HAP-1 (cell line): ENCODE measurements at places on chromosomes 12 and 14.

GRCh38 chr12:87086118-87086891, 830.1 kb upstream of the MGAT4C start:
- DNase-seq = no peak

DNA sequence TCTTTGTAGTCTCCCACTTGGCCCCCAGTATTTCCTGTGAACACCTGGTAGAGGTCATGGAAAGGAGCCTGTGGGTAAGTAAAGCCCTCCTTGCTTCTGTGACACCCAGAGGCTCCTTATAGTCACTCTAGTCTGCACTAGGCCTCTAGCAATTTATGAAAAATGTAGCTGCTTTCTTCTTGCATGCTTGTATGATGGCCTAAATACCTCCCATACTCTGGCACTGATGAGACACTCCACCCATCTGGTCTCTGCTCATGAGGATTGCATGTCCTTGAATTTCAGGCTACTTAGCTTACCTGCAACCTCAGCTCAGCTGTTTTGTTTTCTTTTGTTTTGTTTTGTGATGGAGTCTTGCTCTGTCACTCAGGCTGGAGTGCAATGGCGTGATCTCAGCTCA, 4.6 kb upstream of the A2ML1 start:
- DNase-seq = no peak

DNA sequence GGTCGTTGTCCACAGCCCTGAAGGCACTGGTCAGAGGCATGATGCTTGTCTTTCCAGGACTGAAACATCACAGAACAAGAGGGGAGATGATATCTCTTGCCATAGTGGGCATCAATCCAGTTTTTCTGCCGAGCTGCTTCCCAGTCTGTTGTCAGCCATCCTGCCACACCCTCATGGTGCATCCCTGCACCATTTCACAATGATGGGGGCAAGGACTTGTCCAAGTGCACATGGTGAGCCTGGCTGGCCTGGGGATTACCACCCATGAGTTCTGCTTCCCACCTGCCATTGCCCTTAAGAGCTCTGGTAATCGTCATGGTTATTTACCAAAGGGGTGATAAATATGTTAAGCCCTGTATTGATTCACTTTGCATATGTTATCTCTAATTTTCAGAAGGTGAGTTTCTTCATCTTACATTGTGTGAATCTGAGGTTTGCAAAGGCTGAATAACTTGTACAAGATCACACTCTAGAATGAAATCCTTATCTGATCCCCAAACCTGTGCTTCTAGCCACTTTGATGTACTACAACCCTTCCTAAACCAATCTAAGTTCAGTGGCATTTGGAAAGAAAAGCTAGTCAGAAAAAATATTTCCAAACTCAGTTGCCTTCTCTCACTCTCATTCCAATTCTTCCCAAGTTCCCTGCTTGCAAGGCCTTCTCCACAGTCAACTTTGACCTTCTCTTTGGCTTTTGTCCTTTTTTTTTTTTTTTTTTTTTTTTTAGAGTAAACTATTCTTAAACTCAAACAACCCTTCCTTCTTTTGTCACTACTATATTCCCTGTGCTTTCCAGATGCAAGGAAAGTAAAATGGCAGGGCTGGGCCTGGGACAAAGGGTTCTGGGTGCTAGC, 2.3 kb downstream of the AVIL start:
- no peak for DNase-seq

GRCh38 chr12:49969027-49969426, 3.7 kb upstream of the AQP6 start:
- DNase-seq = no peak

- no peak for DNase-seq
Measured at GRCh38 chr14:34424488-34424887, 37.6 kb downstream of the SPTSSA start.

DNA sequence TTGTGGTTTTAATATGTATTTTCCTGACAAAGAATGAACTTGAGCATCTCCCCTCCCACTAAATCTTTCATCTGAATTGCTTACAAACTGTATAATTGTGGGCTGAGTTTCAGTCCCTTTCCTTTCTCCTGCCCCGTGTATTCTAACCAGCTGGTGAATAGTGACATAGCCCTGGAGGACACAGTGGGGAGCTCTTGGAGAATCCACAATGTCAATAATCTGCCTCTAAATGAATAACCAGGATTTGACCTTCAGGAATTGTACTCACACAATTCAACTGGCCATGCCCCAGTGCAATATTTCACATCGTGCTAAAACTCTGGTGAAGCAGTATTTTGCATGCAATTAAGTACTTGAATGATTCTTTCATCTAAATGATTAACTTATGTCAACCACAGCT, 177.2 kb downstream of the C12orf42 start:
- DNase-seq = no peak

- DNase-seq = peak; percentile 67
Measured at GRCh38 chr12:106226884-106227640, 20.8 kb downstream of the CKAP4 start.

GRCh38 chr12:49838973-49839633, 3.8 kb downstream of the BCDIN3D start:
- DNase-seq = peak; percentile 65

GRCh38 chr12:111430433-111431353, 25.0 kb downstream of the SH2B3 start:
- no peak for DNase-seq

GRCh38 chr14:74492776-74493342, at the start of gene NPC2:
Gene NPC2, minus strand, starts transcription at chr14:74493305. Its CDS starts 31 bp downstream, at chr14:74493274.
- no peak for DNase-seq

DNA sequence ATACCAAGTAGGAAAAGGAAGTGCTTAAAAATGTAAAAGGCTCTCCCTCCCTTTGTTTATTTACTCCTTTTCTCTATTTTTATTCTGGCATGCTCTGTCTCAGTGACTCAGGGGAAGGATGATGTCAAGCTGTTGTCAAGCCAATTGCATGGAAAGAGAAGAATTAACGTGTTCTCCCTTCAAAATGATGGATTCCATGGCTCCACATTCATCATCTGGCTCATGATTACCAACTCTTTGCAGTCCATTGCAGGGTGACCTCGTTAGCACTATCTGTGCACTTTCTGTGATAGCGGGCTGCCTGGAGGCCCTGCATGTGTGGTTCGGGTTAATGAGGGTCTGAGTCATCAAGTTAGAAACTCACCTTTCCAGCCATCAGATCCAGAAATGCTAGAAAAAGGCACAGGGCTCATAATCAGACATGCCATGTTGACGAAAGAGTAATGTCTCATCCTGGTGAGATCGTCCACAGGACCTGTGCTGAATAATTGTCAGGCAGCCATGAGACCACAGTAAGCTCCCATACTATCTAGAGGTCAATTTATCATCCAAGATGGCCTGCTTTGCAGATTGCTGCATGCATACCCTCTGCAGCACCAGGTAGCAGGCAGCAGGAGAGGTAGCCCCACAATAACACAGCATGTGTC, 79.2 kb upstream of the BTG1 start:
- DNase-seq = no peak

DNA sequence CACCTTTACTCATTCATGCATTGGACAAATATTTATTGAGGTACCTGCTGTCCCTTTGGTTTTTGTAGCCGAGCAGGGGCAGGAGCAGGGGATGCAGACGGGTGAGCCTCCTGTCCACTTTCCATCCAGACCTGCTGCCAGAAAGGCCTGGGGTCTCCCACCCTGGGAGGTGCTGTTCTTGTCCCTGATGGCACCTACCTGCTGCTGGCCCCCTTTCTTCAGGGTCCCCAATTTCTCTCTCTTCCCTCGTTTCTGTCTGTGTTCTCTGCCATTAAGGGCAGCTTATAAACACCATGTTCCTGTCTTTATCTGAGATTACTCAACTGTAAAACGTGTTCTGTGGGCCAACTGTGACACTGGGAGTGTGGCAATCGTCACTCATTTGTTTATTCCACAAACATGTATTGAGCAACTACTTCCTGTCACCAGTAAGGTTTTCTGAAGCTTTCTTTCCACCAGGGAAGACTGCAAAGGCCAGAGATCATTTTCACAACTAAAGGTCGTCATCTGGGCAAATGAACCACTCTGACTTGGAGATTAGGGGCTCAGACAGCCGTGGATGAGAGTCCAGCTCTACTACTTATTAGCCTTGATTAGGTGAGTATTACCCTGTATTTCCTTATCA, at the start of gene HAL:
Gene HAL, minus strand, starts transcription at position 311 of the 625 bp plus-strand sequence. CDS start 434 bp downstream, outside the sequence.
- DNase-seq = no peak

- no peak for DNase-seq
Measured at GRCh38 chr14:51789114-51789513, 71.3 kb upstream of the GNG2 start.

GRCh38 chr12:75825686-75826085, 205.9 kb downstream of the PHLDA1 start:
- DNase-seq = no peak

DNA sequence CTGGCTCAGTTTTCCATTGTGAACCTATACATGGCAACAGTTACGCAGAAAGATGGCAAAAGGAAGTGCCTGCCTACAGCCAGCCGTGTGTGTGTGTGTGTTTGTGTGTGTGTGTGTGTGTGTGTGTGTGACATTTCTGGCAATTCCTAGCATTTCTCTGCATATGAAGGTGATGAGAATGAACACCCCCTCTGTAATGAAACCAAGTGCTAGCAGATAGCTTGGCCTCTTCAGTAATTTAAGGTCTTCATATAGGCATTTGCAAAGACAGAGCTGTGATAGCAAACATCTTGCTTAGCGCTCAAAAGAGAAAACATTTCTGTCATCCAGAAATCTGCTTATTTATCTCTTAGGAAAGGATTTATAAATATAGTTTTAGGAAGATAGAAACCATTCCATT, 389.1 kb downstream of the AACS start:
- DNase-seq = no peak

DNA sequence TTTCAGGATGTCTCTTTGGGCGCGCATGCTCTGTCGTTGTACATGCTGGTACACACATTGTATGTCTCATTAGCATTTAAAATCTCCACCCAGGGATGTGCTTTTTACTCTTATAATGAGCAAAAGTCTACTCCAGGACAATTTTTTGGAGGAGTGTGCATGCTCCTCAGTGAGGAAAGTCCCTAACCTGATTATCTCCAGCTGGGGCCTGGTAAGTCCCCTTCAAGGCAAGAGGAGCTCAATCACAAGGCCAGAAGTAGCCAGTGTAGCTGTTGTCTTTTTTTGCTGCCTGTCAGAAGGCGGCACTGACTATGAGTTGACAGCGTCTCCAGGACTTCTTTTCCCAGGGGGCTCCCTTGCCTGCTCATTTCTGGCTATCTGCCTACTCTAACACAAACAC, 218.3 kb upstream of the CNTN1 start:
- no peak for DNase-seq

GRCh38 chr12:126608607-126609175, 1543.5 kb downstream of the AACS start:
- no peak for DNase-seq

DNA sequence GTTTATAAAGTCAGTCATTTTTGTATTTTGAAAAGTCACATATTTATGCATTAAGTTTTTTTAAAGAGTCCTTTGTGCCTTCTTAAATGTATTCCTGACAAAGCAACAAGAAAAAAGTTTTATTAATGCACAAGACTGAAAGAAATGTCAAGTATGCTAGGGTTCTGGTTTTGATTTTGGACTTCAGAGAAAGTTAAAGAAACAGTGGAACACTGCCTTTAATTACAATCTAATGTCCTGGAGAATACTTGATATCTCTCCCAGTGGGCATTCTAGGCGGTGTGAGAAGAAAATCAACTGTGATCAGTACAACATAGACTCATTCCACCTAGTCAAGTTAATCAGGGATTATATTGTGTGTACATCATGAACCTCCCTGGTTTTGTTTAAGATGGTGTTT, 49.9 kb downstream of the PRICKLE1 start:
- no peak for DNase-seq

DNA sequence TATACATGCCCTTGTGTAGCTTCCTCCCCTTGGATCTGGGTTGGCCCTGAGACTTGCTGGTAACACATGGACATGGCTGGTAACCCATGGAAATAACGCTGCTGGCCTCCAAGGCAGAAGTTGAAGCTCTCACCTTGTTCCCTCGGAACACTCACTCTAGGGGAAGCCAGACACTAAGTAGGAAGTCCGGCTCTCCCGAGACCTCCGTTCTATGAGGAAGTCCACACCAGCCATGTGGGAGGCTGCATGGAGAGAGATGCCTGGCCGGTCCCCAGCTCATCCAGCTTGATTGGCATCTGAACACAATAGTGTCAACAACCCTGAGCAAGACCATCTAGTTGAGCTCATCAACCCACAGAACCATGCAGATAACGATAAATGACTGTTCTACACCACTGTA, 39.7 kb upstream of the VRK1 start:
- no peak for DNase-seq

GRCh38 chr12:20475542-20475941, 107.2 kb downstream of the PDE3A start:
- no peak for DNase-seq

GRCh38 chr12:90030726-90031125, 322.1 kb upstream of the ATP2B1 start:
- no peak for DNase-seq

DNA sequence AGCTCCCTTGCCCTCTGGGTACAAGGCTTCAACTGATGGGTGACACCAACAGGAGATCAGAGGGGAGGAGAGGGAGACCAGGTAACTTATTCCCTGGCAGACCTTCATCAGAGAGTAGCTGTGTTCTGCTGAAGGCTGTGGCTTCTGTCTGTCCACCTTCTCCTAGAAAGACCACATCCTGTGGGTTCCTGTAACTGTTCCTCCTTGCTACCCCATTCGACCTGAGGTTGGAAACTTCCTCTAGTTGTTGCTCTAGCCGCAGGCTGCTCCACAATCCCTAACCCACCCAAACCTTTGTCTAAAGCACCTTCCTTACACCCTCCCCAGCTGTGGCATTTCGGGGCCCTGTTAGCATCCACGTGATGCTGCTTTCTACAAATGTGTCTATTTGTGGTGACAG, 454.2 kb downstream of the DPF3 start:
- DNase-seq = no peak

- DNase-seq = no peak
Measured at GRCh38 chr12:127175361-127175760, 1091.6 kb upstream of the TMEM132C start.

GRCh38 chr12:124713041-124713435, 145.6 kb upstream of the NCOR2 start:
- no peak for DNase-seq

GRCh38 chr12:58509116-58509885, 411.0 kb downstream of the LRIG3 start:
- no peak for DNase-seq

DNA sequence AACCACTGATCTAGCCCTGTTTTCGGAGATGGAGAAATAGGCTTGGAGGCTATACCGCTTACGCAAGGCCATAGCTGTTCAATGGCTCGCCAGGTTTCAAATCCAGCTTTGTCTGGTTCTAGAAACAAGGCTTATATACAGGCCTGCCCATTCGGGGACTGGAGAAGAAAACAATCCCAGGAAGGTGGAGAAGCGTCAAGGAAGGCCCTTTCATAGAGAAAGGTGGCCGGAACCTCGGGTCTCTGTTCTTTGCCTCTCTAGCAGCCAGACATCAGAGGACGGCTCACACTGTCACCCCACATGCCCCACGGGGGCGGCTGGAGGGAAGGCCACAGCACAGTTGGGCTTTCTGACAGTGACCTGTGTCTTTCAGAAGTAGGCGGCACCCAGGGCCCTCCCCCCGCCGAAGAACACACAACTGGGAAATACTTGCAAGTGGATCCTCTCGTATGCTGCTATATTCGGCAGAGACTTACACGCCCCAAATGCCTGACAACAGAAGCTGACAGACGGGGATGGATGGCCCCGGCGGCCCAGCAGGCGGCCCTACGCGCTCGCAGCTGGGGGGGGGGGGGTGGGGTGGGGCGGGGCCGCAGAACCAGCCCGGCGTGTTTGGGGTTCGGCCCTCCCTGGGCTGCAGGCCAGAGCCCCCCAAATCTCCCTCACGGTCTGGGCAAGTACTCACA, 4.5 kb upstream of the SETD1B start:
- peak; percentile 83 for DNase-seq

GRCh38 chr12:119770146-119770545, 102.2 kb downstream of the PRKAB1 start:
- no peak for DNase-seq
